NCI-H82 (cell line): ENCODE measurements at places on chromosomes 16 and 17.
A peak's percentile ranks its signal among the peaks of the same experiment; 100 is the strongest.

DNA sequence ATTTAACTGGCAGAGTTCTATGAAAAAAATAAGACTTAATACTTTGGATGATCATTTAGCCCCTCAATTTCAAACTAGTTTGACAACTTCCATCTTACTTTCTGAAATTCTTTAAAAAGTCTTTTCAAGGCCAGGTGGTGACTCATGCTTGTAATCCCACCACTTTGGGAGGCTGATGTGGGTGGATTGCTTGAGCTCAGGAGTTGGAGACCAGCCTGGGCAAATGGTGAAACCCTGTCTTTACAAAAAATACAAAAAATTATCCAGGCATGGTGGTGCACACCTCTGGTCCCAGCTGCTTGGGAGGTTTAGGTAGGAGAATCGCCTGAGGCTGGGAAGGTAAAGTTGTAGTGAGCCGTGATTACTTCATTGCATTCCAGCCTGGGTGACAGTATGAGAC is 154.4 kb downstream of the TANC2 start:
- peak; percentile 14 for DNase-seq

GRCh38 chr16:17364319-17365210 is 106.2 kb downstream of the XYLT1 start:
- DNase-seq = no peak

DNA sequence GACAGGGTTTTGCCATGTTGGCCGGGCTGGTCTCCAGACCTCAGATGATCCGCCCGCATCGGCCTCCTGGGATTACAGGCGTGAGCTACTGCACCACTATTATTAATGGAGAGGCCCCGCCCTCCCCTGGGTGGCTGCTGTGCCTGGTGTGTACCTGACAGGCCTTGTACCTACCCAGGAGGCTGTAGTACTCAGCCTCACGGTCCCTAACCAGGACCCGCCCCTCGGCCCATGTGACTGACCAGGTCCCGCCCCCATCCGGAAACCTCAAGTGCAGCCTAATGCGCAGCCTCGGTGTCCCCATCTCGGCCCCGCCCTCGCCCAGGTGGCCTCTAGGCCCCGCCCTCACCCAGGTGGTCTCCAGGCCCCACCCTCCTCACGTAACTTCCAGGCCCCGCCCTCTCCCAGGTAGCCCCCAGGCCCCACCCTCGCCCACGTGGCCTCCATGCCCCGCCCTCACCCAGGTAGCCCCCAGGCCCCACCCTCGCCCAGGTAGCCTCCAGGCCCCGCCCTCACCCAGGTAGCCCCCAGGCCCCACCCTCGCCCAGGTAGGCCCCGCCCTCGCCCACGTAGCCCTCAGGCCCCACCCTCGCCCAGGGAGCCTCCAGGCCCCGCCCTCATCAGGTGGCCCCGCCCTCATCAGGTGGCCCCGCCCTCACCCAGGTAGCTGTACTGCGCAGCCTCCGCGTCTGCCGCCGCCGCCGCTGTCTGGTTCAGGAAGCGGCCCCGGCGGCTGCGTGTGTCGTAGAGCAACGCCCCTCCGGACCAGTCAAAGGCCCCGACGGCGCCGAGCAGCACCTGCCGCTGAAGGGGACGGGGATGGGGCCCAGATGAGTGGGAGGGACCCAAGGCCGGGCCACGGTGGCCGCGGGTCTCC is 31.0 kb downstream of the HASPIN start:
- DNase-seq = no peak

- DNase-seq = peak; percentile 58
Observed at GRCh38 chr17:40099619-40100418, 570 bp downstream of the NR1D1 start.

- DNase-seq = no peak
Observed at GRCh38 chr17:13478326-13478830, 123.4 kb downstream of the HS3ST3A1 start.

DNA sequence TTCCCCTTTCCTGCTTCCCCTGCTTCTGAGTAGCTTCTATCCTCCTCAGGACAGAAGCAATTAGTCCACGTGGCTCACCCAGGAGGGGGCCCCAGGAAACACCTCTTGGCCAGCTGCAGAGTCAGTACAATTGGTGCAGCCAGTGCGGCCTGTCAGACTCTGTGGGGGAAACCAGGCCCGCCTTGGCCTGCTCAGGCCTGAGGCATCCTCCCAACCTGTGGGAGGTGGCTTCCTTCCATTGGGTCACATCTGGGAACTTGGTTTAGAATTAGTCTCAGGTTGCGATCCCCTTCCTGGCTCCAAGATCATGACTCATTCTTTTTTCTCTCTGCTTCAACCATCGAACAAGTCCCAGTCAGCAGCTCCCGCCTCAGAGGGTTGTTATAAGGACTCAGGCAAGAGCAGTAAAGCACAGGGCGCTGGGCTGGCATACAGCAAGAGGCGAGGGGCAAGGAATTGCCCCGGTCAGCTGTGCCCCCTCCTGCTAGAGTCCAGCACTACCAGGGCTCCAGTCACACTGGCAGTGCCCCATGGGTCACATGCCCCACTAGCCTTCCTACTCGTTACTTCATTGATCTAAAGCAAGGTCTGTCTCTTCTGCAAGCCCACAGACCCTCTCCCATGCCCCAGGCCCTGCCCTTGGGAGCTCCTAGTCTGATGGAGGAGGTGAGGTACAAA is 8.1 kb upstream of the EPX start:
- no peak for DNase-seq

GRCh38 chr16:79897453-79898146 is 297.1 kb upstream of the MAF start:
- DNase-seq = no peak

DNA sequence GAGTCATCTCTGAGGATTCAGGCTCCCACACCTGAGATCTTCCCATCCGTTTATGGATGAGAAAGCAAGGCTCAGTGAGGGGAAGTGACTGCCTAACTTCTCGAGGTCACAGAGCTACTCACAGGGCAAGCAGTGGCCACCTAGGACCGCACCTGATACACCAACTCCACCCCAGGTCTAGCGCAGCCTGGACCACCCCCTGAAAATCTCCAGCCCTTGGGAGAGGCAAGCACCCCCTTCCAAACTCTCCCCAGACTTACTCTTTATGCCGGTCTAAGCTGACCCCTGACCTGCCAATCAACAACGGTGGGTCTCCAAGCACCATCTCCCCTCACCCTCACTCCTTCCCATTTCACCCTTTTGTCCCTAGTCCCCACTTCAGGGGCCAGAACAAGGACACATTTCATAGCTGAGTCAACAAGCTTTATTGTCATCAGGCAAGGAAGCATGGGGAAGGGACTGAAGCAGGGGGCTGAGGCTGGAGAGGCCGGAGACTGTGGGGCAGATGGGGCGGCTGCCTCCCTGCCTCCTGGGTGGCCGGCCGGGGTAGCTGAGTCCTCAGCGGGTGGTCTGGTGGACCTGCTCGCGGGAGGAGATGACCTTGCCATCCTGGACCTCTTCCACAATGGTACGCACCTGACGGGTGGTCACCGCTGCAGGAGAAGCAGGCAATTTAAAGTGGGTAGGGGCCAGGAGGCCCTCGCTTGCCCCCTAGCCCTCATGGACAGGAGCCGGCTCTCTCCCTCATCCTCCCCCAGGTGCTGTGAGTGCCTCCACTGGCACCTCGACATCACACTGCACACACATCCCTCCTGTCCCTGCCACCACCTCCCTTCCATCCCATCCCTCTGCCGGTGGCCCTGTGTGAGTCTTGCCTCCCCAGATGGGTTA is 5.1 kb downstream of the KRT17 start:
- DNase-seq = no peak

GRCh38 chr17:12390631-12391030 is 275.1 kb upstream of the MYOCD start:
- DNase-seq = no peak

DNA sequence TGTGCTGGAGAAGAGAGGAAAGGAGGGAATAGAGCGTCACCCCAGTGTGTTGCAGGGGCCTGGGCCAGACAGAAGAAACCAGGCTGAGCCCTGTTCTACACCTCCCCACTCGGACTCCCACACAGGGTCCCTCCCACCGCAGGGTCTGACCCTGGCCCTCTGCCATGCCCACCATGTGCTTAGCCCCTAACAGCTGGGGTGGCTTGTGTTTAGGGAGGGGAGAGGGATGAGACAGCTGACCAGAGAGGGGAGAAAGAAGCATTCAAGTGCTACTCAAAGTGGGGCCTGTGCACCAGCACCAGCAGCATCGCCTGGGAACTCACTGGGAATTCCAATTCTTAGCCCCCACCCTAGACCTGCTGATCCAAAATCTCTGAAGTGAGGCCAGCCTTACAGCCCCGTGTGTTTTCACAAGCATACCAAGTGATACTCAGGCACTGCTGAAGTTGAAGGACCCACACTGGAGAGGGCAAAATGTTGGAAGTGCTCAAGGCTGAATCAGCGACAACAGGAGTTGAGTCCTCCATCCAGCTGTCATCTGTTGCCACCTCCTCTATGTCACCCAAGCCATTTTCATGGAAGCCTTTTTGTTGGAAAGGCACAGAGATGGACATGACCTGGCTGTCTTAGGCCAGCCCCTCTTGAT is 47.0 kb downstream of the FZD2 start:
- peak; percentile 25 for DNase-seq

- no peak for DNase-seq
Observed at GRCh38 chr16:48246066-48246465, 1.3 kb downstream of the ABCC11 start.

GRCh38 chr17:60151355-60151754 is 1.6 kb downstream of the CA4 start:
- DNase-seq = peak; percentile 93

DNA sequence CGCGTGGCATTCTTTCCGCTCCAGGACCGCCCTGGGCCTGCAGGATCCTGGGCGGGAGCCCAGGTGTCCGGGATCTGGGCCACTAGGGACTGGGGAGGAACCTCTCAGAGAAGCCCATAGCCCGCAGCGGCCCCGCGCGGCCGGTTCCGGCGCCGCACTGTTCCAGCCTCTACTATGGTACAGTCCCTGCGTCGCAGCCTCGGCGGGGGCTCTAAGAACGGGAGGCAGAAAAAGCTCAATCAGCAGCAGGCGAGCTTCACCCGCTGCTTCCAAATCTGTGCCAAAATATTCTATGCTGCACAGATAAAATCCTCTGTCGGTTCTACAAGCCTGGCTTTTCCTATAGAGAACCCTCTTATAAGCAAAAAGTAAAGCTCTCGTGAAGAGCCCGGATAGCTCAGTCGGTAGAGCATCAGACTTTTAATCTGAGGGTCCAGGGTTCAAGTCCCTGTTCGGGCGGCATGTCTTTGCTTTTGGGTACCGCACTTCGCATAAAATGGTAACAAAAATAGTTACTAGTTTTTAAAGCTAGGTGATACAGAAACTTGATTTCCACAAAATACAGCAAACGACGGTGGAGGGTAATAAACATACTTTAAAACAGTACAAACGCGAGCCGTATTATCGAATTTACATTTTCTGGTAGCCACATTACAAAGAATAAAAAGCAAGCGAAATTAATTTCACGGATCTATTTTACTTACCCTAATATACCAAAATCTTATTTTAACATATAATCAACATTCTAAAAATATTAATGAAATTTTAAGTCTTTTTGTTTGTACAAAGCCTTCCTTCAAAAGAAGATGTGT is 661 bp upstream of the ALOXE3 start:
- DNase-seq = peak; percentile 97

DNA sequence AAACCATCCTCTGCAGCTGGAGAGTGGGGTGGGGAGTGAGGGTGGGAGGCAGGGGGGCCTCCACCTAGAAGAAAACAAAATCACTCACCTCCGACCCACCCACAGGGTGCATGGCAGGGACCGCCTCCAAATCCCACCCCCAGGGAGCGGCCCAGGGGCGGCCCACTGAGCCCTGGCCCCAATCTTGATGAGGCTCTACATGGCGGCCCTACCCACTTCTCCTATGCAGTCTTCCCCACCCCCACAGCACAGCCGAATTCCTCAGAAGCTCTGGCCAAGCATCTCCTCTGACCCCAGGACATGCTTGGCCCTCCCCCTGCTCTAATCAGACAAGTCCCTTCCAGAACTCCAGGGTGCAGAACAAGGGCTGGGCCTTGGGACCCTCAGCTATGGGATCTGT is 18.2 kb upstream of the FASN start:
- no peak for DNase-seq

GRCh38 chr16:11670171-11671131 is 2.2 kb downstream of the SNN start:
- DNase-seq = no peak

DNA sequence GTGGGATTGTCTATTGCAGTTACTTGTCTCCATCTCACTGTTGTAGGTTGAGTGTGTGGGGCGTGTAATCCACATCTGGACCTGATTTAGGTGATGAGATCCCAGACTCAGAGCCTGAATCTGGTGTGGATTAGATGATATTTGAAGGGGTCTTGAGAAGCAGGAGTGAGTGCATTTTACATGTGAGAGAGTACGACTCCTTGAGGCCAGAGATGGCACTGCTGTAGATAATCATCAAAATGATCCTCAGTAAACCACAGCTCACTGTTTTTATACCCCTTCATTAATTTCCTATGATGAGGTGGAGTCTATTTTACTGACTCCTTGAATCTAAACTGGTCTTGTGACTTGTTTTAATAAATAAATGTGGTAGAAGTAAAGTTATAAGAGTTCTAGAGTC is 732.5 kb downstream of the KCNJ2 start:
- no peak for DNase-seq

DNA sequence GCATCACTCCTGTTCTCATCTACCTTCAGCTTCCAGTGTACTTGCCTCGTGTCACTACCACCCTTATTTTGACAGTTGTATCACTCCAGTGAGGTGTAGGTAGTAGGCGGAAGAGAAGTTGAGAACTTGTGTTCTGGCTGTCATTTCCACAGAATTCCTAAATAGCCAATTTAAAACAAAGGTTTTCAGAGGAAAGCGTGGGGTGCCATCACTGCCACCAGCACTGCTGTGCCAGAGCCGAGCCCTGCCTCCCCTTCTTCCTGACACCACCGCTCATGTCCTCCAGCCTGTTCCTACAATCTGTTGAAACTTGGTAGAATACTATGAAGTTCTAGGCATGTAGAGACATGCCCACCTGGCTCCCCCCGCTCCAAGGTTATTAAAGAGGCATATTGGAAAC is 215.8 kb downstream of the TANC2 start:
- DNase-seq = no peak

DNA sequence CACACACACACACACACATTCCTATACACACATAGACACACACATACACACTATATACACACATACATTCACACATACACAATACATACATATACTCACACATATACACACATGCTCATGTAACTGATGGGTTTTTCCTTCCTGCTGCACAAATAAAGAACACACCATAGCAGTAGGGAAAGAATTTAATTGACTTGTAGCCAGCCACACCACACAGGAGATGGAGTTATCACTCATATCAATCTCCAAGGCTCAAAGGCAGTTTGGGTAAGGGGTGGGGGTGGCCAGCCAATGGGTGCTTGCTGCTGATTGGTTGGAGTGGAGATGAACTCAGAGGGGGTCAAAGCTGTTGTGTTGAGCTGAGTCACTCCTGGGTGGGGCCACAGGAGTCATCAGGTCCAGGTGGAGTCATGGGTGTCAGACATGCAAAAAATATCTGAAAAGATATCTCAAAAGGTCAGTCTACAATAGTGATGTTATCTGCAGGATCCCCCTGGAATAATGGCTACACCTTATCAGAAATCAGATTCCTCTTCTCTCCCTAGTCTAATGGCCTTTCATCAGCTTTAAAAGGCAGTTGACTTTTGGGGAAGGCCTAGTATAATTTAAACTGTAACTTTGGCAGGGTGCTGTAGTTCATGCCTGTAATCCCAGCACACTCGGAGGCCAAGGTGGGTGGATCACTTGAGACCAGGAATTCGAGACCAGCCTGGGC is 46.1 kb downstream of the WSB1 start:
- peak; percentile 27 for DNase-seq

- DNase-seq = no peak
Observed at GRCh38 chr16:946048-946395, 24.8 kb downstream of the LMF1 start.

GRCh38 chr16:64858076-64858475 is 263.8 kb downstream of the CDH11 start:
- no peak for DNase-seq

- no peak for DNase-seq
Observed at GRCh38 chr16:67922740-67923139, 8.9 kb downstream of the CTRL start.
